Right atrium auricular region (tissue), 2 donors: ENCODE measurements at places on chromosomes 7 and 10. TPM values are rescaled to one million over a fixed set of nuclear protein-coding genes. Genes with fewer than 3 reads are reported as not detected.

The NPY gene
- not detected for total RNA-seq

The PON3 gene
- 1.7 TPM for total RNA-seq

The SPAM1 gene
- total RNA-seq, result not detected

The ZNF503 gene
- total RNA-seq, result 8.9 TPM

The PNLIPRP1 gene
- total RNA-seq, result not detected

The PLEKHA8 gene
- 3.3 TPM for total RNA-seq
